SJSA1 (cell line): ENCODE measurements at places on chromosomes 3 and 15.

DNA sequence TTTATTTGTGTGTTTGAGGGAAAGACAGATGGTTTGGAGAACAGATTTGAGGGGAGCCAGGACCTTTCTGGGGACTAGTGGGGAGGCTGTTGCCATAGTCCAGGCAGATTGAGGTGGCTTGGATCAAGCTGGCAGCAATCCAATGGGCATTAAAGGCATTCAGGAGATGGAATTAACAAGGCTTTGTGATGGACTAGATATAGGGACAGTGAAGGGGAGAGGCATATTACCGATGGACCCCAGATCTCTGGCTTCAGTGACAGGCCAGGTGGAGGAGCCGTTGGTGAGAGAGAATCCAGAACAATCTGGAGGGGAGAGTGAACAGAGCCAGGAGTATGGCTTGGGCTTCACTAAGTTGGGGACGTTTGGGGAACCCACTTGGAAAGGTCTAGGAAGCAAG lies 124.8 kb downstream of the EEFSEC start:
- DNase-seq, result no peak

DNA sequence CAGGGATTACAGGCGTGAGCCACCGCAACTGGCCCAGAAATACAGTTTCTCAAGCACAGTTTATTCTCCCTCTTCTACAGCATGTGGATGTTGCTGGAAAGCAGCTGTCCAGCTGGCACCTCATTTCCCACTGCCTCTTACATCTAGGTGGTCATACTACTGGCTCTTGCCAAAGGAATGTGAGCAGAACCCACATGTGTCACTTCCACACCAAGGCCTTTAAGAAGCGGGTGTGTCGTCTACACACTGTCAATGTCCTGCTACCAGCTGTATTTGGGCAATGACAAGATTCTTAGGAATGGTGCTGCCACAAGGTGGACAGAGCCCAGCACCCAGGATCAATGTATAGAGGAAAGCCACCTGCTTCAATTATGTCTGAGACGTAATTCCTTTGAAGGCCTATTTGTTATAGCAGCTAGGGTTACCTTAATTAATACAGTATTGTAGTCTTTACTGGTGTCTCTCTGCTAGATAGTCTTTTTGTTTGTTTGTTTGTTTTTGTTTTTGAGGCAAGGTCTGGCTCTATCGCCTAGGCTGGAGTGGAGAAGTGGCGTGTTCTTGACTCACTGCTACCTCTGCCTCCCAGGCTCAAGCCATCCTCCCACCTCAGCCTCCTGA lies 15.1 kb upstream of the RAB7A start:
- no peak for DNase-seq

DNA sequence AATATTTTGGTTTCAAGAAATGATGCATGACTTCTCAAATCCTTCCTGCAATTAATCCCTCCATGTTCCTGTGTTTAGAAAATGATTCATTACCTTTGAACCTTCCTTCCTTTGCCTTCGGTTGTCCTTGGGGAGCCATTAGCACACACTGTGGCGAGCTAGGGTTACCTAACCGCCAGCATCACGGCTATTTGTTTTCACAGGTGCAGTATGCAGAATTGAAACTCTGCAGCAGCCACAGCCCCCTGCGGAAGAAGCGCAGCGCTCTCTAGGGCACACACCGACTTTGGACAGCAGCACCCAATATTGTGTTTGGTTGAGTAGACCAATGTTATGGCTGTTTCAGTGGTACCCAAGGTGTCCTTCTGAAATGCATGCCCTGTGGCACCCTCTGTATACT lies 247.4 kb downstream of the MCTP2 start:
- no peak for DNase-seq

GRCh38 chr3:33119891-33120290 lies 6.1 kb downstream of the CRTAP start:
- no peak for DNase-seq

DNA sequence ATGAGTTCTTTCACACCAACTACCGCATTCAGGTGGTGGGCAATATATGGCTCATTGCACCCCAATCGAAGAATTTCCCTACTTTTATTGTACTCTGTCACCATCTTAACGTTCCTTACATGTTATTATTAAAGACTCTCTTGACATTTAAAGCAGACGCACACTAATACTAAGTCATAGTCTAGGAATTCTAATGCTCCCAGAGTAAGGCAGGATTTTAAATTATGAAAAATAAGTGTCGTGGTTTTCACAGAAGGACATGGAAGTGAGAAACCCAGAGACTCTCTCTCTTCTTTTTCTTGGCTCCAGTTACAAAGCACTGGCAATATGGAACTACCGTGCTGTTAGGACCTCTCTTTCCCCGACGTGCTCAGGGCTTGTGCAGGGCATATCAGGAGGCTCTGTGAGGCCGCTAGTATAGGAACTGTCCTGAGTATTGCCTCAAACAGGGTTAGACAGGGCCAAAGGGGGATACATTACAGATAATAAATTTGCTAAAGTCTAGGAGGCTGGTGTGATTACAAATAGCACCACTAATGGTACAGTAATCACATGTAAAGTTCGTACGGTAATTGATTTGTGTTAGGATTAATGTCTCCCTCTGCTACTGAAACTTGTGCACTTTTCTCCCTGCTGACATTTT lies 590.8 kb downstream of the FOXP1 start:
- no peak for DNase-seq

GRCh38 chr15:63069616-63070090 lies 27.1 kb downstream of the TPM1 start:
- no peak for DNase-seq

DNA sequence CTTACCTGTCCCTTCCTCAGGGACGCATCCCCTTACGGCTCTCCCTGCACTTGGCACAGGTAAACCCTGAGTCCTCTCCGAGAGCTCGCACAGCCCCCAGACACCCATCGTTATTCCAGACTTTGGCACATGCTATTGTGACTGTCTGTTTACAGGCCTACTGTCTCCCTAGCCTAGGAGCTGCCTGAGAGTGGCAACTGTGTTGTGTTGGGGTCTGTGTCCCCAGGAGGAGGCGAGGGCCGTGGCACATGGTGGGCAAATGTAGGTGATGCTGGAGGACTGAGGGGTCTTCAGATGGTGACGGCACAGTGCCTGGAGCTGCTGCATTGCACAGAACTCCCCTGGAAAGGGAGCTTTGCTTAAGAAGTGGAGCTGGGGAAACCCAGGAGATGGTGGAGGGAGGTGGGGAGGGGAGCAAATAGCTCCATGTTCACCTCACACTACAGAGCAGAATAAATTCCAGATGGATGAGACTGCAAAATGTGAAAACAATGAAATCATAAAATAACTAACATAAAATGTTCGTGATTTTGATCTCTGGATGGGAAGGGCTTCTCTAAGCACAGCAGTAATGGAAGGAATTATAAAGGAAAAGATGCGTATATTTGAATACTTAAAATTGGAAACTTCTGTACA lies 96.5 kb downstream of the SMAD6 start:
- peak; percentile 52 for DNase-seq

- no peak for DNase-seq
Measured at GRCh38 chr15:49712846-49713450, 92.1 kb downstream of the DTWD1 start.

DNA sequence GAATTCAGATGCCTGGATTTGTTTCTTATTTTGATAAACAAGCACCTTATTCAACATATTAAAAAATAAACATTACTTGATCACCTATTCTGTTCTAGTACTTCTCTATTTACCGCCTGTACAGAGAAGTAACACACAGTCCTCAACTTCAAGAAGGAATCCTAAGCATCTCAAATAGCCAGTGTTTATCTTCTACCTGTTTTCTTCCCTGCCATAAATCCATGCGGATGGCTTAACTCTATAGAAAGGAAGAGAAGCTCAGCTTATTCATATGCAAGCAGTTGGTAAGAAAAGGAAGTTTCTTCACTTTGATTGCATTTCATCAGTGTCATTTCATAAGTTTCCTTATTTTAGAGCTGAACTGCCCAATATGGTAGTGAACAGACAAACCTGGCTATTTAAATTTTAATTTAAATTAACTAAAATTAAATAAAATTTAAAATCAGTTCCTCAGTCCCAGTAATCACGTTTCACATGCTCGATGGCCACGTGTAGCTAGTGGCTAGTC lies 210.0 kb upstream of the PEX5L start:
- DNase-seq, result no peak

GRCh38 chr15:81301815-81302399 lies 22.0 kb downstream of the STARD5 start:
- no peak for DNase-seq

DNA sequence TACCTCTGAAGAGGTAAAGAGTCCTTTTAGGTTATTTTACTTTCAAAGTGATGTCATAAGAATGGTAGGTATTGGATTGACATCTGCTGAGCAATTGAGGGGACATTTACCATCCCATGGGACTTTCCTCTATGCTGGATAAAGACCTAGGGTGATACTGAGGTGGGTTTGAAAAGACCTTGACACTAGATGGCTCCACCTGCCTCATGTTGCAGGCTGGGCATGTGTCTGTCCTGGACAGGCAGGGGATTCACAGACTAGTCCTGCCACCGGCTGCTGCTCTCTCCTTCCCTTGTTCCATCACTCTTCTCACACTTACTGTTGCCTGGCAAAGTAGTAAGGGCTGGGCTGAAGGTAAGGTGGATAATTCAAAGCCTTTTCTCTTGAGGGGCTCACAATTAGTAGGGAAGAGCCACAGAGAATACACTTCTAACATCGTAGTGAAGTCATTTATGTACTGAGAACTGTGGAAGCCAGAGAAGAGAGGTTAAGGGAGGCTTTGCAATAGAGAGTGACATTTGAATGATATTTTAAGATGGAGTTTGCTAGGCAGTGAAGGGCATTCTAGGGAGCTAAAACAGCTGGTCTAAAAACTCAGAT lies 27.7 kb downstream of the TRAK1 start:
- DNase-seq, result no peak
